ENCODE measurements at places on chromosomes 16 and 17.

DNA sequence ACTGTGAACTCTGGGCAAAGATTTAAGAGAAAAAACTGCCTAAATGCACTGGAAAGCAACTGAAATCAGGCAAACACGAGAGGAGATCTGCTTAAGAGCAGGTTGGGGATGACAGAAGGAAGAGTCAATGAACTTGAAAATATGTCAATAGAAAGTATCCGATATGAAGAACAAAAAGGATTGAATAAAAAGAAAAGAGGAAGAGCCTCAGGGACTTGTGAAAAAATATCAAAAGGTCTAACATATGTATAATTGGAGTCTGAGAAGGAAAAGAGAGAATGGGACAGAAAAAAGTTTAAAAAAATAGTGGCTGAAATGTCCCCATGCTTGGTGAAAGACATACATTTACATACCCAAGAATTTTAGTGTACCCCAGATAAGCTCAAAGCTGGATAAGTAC, 195.5 kb downstream of the COPRS start:
- no peak for DNase-seq

- DNase-seq, result no peak
Measured at GRCh38 chr17:43952351-43952723, 1.4 kb downstream of the PYY start.

DNA sequence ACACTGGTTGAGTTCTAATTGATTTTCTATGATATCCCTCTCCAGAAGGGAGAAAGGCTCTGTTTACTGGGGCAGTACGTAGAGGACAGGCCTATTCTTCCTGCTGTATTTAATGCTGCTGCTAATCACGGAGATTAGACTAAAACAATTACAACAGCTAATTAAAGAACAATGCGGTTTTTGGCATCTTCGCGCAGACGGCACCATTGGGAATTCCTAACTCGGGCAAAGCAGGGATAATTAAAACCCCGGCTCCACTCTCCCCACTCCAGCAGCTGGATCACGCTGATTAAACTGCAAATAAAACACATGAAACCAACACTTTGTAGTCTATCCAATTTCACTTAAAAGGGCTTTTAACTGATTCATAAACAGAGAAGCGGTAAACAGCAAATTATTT, 147.6 kb downstream of the XYLT1 start:
- DNase-seq, result no peak

- no peak for DNase-seq
Measured at GRCh38 chr17:29621751-29622194, 939 bp downstream of the CORO6 start.

DNA sequence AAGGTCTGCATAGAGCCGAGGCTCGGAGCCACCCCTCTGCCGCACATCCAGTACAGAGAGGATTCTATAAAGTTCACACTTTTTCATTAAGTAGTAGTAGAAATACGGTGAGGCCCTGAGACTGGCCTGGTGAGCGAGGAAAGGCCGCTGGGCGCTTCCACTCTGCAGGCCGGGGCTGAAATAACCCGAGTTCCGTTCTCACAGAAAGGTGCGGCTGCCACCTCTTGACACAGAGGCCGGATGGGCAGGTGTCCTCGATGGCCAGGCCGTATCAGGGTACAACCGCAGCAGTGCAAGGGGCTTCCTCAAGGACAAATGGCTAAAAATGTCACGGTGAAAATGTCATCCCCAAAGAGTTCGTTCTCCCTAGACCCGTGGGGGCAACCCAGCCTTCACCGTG, 770 bp upstream of the PCYT2 start:
- no peak for DNase-seq

DNA sequence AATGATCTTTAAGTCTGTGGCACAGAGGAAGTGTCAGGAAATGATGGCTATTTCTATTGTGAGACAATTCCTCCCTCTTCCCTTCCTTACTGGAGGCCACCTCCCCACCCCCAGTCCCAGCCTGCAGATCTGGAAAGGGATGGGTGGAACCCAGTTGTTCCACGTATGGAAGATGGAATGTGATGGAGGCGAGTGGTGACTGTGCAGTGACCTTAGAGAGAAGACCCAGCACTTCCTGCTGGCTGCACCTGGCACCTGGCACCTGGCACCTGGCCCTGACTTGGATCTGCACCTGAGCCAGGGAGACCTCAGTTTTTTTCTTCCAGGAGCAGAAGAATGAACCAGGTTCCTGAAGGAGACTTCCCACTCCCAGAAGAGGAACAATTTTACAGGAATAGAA, 33.0 kb upstream of the TMC5 start:
- no peak for DNase-seq

Data from stimulated activated CD4-positive, alpha-beta T cell treated with anti-CD3 and anti-CD28 coated beads, TNF-alpha, amount 100 ng/mL, for 4 hours (primary cell).